ENCODE measurements at places on chromosomes 6 and 20. TPM values are rescaled to one million over a fixed set of nuclear protein-coding genes. Genes with fewer than 3 reads are reported as not detected.

The TENT5A gene
- total RNA-seq, result 48.6 TPM

- H3K4me3 ChIP-seq, result no peak overlapping the region
- H3K4me1 ChIP-seq, result peaks cover 55% of the 10 kb centered on the region
- peak overlapping the region; percentile 16 for H3K27ac ChIP-seq
- DNase-seq, result peak; percentile 56
Observed at GRCh38 chr20:1377984-1378734, 14.7 kb downstream of the FKBP1A start.

- H3K27ac ChIP-seq, result no peak overlapping the region
- no peaks in the 10 kb centered on the region for H3K4me1 ChIP-seq
- no peak overlapping the region for H3K4me3 ChIP-seq
- H3K27me3 ChIP-seq, result no peaks in the 10 kb centered on the region
- no peak for DNase-seq
Observed at GRCh38 chr6:10685092-10685915, 9.1 kb downstream of the C6orf52 start.

DNA sequence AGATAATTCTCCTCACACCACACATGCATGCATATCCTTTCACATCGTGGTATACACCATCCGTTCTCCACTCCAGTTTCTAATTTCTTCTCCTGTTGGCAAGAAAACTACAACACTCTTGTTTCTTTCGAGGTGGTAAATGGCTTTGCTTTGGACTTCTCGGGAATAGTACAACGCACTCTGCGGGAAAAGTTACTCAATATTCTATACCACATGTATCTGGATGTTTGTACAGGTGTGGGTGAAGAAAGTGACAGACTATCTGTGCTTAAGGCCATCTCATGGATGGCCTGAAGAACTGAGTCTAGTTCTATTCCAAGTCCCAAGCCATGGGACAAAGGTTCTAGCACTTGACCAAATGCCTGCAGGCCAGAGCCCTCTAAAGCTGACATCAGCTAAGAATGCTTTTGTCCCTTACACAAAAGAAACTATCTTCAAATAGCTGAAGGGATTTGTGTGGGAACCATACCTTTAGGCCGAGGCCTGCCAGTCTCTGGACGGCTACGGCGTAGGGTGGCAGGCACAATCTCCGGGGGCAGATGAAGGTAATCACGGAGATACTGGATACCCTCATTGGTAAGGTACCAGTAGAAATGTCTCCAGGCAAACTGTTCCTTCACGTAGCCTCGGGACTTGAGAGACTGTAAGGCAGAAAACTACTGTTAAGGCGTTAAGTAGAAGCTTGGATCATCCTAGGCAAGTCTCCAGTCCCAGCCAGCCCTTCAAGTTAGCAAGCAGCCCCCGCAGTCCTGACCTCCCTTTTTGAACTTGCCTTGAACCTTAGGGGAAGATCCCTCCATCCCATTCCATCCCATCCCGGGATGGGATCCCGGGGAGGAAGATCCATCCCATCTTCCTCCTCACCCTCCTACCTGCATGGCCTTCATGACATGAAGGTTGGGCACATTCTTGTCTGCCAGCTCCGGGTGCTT lies 1.4 kb downstream of the RPS10 start:
- no peaks in the 10 kb centered on the region for H3K27me3 ChIP-seq
- H3K36me3 ChIP-seq, result peaks cover 47% of the 10 kb centered on the region
- H3K4me3 ChIP-seq, result peak overlapping the region; percentile 82

The LY6G6D gene
- total RNA-seq, result not detected

The CCDC28A gene
- 10.4 TPM for total RNA-seq

GRCh38 chr20:57159193-57159851 lies 107.1 kb downstream of the BMP7 start:
- no peak overlapping the region for H3K4me3 ChIP-seq
- no peaks in the 10 kb centered on the region for H3K4me1 ChIP-seq
- no peak overlapping the region for H3K27ac ChIP-seq
- no peaks in the 10 kb centered on the region for H3K36me3 ChIP-seq
- peaks cover 50% of the 10 kb centered on the region for H3K27me3 ChIP-seq
- no peak for DNase-seq

The BPIFB1 gene
- total RNA-seq, result not detected
